Renal pelvis (tissue), 12 donors: ENCODE measurements at places on chromosomes 4 and X.
A peak's percentile ranks its signal among the peaks of the same experiment; 100 is the strongest.

GRCh38 chrX:39836802-39837420 lies 260.8 kb downstream of the BCOR start:
- DNase-seq: no peak

GRCh38 chrX:12390301-12390700 lies 252.0 kb downstream of the FRMPD4 start:
- no peak for DNase-seq

- DNase-seq: no peak
Measured at GRCh38 chr4:16508968-16509367, 282.7 kb upstream of the TAPT1 start.

- DNase-seq: no peak
Measured at GRCh38 chrX:132373610-132374009, 115.2 kb downstream of the MBNL3 start.

DNA sequence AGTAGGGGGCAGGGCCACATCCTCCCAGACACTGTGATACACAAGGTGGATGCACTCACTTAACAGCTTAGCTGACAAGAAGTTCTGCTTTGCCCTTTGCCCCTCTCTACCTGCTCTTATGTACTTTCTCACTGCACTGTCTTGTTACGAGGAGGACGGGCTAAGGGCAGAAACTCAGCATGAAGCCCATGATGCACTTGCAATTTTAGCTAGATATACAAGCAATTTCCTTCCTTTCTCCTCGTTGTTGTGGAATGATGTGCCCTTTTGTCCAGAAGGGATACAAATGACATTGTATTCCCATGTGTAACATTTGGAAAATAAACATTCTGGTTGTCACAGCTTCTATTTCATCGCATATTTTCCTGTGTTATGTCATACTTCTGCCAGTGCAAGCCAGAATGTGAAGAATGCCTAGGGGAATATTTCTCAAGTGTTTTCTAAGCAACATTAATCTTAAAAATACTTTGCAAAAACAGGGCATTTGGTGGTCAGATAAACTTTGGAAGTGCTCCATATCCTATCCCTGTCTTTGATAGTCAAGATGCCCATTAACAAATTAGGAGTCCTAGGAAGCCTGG lies 47.2 kb downstream of the MAOA start:
- no peak for DNase-seq

DNA sequence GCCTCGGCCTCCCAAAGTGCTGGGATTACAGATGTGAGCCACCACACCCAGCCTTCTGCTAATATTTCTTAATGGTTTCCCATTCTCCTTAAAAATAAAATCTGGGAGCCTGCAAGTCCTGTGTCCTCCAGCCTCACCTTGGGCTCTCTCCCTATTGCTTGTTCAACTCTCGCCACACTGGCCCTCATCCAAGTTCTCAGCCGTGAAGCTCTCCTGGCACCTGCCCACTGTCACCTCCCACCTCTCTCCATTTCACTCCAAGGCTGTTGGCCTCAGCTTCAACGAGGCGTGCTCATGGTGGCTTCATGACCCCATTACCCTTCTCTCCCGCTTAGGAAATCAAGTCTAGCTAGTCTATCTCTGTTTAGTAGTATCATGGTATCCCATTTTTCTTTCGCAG lies 9.5 kb upstream of the ETNPPL start:
- DNase-seq: no peak

DNA sequence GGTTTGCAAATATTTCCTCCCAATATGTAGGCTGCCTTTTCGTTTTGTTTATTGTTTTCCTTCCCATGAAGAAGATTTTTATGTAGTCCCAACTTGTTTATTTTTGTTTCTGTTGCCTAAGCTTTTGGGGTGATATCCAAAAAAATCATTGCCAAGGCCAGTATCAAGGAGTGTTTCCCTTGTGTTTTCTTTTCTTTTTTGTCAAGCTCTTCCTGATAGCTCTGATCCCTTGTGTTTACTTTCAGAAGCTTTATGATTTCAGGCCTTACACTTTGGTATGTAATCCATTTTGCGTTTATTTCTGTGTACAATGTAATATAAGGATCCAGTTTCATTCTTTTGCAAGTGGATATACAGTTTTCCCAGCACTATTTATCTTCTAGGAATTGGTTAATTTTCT lies 93.9 kb downstream of the KLHL13 start:
- DNase-seq: no peak

- DNase-seq: no peak
Measured at GRCh38 chr4:145626623-145626982, 7.4 kb downstream of the MMAA start.

- DNase-seq: no peak
Measured at GRCh38 chr4:113810906-113811305, 49.4 kb upstream of the CAMK2D start.

- no peak for DNase-seq
Measured at GRCh38 chrX:23879380-23880090, 28.2 kb downstream of the APOO start.

DNA sequence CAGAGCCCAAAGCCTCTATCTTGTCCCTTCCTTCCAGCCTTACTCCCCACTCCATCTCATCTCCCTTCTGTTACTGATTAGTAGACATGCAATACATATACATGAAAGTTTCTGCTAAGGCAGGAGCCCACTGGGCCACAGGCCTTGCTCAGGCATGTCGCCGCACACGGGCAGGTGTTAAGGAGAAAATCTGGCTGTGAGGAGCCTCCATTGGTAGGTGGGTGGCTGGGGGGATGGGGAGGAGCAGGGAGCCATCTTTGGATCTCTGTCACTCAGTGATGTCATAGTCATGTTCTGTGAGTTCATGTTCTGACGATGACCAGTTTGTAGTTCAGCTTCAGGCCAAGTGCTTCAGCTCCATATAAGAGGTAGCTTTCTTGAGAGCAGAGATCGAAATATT lies 2.9 kb upstream of the HMGB3 start:
- DNase-seq: no peak

DNA sequence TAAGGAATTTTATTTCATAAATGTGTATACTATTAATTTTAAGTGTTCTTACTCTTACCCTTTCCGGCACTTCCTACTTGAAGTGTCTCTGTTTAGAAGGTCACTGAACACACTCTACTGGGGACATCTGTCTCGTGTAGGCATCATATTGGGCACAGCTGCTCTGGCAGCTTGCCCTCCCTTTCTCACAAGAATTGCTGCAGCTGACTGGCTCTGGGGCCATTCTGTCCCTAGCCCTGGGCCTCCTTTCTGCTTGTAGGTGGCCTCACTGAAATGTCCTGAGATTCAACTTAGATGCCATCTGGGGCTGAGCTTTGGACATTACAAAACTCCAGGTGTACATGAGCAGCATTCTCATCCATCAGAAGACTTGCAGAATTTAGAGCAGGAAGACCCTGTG lies 49.6 kb downstream of the SMAD1 start:
- DNase-seq: no peak

GRCh38 chr4:158068068-158068467 lies 104.8 kb downstream of the GASK1B start:
- DNase-seq: no peak

DNA sequence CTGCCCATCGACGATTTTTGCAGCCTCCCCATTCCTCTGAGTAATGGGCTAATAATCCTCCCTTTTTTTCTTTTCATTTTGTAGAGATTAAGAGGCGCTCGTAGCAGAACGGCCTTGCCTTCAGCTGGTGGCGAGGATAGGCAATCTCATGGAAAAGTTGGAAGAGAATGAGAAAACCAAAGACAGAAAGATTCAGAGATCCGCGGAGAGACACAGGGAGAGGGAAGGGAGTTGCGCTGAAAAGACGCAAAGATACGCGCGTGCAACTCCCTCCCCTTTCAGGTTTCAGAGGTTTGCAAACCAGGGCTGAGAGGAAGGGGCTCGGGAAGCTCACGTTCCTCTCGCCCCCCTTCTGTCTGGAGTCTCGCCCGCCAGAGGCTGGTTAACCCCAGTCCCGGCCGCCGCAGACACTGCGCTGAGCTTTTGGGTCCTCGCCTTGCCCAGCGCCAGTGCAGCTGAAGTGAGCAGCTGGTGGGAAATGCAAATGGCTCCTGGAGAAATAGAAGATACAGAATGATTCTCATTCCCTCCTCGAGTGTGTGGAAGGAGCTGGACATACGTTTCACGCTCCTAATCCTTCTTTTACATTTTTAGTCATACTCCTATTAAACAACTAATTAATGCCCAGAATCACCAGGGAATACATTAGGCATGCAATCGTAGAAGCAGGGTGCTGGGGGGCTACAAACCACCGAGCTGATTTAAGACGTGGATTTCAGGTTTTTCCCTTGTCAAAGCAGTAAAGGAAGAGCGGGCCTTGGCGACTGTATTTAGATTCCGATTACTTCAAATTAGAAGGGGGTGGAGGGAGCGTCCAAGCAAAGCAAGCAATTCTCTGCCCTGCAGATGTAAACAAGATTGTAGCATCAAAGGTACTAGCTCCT lies 16.6 kb upstream of the PITX2 start:
- no peak for DNase-seq

DNA sequence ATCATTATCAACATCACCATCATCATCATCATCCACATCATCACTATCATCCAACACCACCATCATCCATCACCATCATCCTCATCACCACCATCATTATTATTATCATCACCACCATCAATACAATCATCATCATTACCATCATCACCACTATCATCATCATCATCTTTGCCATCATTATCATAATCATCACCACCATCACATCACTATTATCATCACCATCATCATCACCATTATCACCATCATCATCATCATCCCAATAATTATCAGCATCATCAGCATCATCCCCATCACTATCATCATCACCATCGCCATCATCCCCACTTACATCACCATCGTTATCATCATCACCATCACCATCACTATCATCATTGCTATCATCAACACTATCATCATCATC lies 1021.9 kb upstream of the PRKX start:
- DNase-seq: no peak

DNA sequence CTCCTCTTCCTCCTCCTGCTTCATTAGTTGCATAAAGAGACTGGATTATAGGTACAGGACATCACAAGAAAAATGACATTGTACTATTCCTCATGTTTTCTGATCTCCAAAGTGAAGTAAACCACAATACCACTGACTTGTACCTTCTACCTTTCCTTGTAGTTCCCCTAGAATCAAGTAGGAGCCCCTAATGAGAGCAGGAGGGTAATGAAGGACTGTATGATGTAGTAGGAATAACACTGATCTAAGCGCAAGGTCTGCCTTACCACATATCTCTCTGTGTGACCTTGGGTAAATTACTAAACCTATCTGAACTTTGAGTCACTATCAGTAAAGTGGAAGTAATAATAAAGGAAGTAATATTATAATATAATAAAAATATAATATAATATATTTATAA lies 3.6 kb downstream of the VSIG4 start:
- DNase-seq: no peak

- DNase-seq: no peak
Measured at GRCh38 chrX:1743663-1744062, 128.8 kb downstream of the ASMT start.

DNA sequence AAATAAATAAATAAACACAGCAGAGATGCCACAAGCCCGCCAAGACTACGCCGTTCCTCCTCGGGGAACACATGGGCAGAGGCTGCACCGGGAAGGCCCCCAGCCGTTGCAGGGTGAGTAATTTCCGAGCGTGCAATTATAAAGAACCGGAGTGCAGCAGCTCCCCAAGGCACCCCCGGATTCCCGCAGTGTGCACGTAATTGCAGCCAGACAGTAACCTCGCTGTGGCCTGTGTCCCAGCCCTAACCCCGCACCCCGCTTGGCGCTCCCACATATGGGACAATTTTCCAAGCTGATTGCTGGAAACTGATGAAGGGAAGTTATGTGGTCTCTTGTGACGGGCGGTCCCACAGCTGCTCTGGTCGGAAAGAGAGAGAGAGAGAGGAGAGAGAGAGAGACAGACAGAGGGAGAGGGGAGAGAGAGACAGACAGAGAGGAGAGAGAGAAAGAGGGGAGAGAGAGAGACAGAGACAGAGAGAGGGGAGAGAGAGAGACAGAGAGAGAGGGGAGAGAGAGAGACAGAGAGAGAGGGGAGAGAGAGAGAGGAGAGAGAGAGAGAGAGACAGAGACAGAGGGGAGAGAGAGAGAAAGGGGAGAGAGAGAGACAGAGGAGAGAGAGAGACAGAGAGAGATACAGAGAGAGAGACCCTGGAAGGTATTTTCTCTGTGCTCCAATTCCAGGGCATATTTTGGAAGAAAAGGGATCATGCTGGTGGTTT lies 275.4 kb downstream of the SHOX start:
- no peak for DNase-seq

DNA sequence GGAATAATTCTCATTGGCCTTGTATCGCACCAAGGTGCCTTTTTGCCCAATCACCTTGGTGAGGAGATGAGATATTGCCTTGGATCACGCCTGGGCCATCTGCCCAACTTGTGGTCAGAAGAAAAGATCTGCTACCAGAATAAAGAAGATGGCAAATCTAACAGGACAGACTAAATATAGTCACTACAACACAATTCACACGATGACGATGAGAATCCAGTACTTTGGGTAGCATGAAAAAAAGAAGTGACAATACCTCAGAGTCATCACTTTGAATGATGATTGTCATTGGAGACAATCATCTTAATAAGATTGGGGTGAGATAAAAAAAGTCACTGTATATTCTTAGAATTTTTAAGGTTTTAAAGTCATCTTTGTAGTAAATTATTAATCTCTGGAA lies 7.3 kb upstream of the MSL3 start:
- no peak for DNase-seq

GRCh38 chr4:134201216-134202161 lies at the start of gene PABPC4L:
Gene PABPC4L (minus strand): TSS chr4:134201789. CDS start chr4:134201019, 770 bp downstream.
- DNase-seq: peak; percentile 75

- no peak for DNase-seq
Measured at GRCh38 chr4:147244786-147245185, 236.1 kb upstream of the EDNRA start.

GRCh38 chr4:24668956-24669355 lies 84.6 kb upstream of the DHX15 start:
- no peak for DNase-seq

GRCh38 chr4:183507925-183508696 lies 3.3 kb downstream of the ING2 start:
- no peak for DNase-seq

GRCh38 chrX:56025872-56026571 lies 206.1 kb upstream of the KLF8 start:
- DNase-seq: no peak

DNA sequence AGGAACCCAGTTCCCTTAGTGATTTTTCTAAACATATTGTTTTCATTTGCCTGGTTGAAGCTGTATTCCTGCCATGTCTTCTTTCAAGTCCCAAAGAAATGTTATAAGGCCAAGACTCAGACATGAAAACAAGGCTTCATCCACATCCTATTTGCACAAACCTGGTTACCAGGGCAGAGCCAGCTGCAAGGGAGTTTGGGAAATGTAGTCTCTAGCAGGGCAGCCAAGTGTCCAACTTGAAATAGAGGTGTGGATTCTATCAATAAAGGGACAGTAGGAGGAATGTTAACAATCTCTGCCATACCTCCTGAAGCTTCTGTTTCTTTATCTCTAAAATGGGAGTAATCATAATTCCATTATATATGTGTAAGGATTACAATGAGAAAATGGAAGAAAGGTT lies 56.6 kb downstream of the INTS12 start:
- DNase-seq: peak; percentile 23
